CD4-positive, alpha-beta T cell (primary cell): ENCODE measurements at places on chromosomes 6 and 20.

DNA sequence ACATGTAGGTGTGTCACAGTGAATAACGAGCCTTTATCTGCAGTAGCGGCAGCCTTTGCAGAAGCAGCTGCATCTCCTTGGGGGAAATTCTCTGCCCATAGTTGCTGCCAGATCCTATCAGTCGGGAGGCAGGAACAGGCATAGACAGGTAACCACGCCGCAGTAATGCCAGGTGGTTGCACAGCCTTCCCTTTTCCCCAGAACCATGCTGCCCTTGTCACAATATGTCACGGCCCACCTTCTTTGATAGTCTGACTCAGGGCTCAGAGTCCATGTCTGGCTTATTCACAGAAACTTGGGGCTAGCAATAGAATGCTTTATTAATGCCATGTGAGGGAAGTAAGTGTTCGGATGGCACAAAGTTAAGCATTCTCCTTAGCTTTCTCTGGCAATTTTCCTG lies 76.6 kb downstream of the F13A1 start:
- DNase-seq = no peak

DNA sequence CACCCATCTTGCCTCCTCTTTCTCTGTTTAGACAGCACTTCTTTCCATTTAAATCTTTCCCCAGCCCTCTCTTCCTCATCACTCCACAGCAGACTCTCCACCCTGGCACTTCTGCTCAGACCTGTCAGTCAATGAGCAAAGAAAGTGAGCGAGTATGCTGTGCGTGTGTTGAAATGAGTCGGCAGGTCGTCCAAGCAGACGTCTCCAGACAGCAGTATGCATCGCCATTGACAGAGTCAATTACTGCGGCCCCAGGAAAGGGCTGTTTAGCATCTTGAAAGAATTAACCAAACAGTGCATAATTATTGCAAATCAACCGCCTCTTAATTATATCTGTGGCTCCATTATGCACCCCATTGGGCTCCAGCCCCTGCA lies 54.8 kb upstream of the KCNG1 start:
- DNase-seq = no peak

GRCh38 chr20:50438986-50439407 lies 71.2 kb upstream of the PTPN1 start:
- peak; percentile 62 for DNase-seq

DNA sequence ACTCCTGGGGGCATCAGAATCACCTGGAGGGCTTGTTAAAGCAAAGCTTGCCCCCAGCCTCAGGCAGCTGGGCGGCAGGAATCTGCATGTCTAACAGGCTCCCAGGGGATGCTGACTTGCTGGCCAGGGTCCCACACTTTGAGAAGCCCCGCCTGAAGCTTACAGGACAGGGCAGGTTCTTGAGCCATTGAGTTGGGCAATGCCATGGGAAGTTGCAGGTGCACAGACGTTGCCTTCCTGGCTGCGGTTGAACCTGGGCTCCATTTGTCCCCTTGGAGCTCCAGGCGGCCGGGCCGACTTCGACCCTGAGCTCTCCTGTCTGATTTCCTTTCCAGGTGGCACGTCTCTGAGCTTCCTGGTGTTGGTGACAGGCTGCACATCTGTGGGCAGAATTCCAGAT lies 46.8 kb downstream of the SYNJ2 start:
- no peak for DNase-seq

GRCh38 chr6:142647449-142648035 lies 297.4 kb downstream of the HIVEP2 start:
- DNase-seq = no peak
